NCI-H345 (cell line): ENCODE measurements at places on chromosomes 2 and 18.

GRCh38 chr2:72914206-72914559 lies 3.1 kb upstream of the EMX1 start:
- no peak for DNase-seq

DNA sequence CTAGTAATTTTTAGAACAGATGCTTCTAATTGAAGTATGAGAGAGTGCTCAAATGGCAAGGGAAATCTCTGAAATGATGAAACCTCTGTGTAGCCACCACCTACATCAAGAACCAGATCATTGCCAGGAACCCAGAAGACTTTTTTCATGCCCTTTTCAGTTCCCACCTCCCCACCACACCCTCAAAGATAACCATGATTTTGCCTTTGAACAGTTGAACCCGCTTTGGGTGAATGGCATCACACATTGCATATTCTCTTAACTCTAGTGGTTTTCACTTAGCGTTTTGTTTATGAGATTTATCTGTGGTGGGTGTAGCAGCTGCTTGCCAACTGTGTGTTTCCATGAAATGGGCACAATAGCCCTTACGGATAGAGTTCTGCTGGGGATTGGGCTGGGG lies 142.9 kb upstream of the HDAC4 start:
- no peak for DNase-seq

DNA sequence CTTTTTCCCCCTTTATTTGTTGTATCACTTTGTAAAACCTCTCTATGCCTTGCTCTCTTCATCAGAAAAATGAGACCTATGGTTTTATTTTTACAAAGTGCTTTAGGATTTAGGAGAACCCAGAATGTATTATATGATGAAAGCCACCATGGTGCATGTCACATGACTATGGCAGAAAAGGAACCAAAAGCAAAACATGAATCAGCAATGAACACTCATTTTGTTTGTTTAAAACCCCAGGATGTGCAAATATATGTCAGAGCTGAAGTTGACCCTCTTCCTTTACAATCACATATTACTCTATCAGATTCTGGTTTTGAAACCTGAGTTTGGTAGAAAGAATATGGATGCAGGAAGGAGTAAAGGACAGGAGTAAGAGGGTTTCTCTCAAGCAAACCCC lies 70.0 kb downstream of the FIGN start:
- DNase-seq = no peak

- DNase-seq = no peak
Observed at GRCh38 chr2:201842131-201842860, 36.0 kb downstream of the CDK15 start.

DNA sequence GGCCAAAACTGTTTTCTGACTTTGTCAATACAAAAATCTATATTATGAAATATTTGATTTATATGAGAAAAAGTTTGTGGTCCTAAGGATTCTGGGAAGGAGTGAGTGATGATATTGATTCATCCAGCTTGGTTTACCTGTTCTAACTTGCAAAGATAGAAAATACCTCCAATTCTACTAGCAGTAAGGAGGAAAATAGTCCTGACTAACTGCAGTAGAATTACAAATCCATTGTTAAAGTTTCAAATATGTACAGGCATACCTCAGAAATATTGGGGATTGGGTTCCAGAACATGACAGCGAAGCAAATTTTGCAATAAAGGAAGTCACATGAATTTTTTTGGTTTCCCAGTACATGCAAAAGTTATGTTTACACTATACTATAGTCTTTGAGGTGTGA lies 158.8 kb upstream of the CYRIA start:
- no peak for DNase-seq

GRCh38 chr2:107694667-107695066 lies 132.0 kb upstream of the RGPD4 start:
- no peak for DNase-seq
